CD8-positive, alpha-beta memory T cell (primary cell): ENCODE measurements at places on chromosomes 3 and 15. TPM values are rescaled to one million over a fixed set of nuclear protein-coding genes. Genes with fewer than 3 reads are reported as not detected.

- DNase-seq, result no peak
These were observed 44.4 kb downstream of the ADAMTSL3 start for GRCh38 chr15:83698294-83698693.

The IL20RB gene
- 0.71 TPM for total RNA-seq

The SYNM gene
- 2.3 TPM for total RNA-seq

DNA sequence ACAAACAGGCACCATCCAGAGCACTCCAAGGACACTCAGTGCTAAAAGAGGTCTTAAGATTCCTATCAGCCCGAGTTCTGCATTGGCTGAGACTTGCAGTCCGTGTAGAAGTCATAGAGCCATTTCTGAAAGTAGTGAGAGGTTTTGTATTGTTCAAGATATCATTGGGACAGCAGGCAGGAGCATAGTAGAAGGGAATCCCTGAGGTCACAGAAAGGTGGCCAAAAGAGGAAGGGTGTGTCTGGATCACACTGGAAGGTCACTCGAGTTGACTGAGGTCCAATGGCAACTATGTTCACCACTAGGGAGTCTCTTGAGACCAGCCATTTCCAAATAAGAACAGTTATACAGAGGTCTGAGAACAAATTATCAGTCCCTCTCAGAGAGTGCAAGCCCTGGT, 468.3 kb downstream of the EPHB1 start:
- DNase-seq, result no peak

DNA sequence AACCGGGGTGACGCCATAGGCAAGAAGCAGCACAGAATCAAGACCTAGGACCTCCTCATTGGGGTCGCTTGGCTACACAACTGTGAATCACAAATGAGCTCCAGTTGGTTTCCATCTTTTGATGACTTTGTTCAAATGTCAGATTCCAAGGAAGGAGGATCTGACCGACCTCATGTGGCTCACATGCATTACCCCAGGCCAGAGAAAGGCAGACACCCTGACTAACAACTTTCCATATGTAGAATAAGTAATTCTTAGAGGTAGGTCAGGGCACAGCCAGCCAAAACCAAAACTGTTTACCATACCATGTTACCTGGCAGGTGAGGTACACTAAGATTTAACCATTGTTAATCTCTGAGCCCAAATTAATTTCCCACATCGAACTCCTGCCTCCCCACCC, 96.5 kb downstream of the CCNL1 start:
- no peak for DNase-seq

The SLC2A2 gene
- total RNA-seq, result not detected

The CTDSPL2 gene
- 63.0 TPM for total RNA-seq

The TBC1D5 gene
- total RNA-seq, result 45.1 TPM

DNA sequence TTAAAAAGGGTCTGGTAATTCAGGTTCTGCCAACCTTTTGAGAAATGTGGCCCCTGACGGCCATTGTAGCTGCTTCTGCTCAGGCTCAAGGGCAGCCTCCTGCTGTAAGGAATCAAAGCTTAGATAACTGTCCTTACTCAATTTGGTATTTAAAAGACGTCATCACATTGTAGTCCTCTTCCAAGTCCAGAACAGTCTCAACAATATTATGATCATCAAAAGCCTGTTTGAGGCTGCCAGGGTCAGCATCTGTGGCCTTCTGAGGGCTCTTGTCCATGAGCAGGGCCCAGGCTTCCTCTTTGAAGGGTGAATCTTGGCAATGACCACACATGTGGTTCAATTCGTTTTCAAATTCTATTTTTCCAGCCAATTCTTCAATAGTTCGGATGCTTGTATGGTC, 6.0 kb downstream of the C3orf62 start:
- no peak for DNase-seq

DNA sequence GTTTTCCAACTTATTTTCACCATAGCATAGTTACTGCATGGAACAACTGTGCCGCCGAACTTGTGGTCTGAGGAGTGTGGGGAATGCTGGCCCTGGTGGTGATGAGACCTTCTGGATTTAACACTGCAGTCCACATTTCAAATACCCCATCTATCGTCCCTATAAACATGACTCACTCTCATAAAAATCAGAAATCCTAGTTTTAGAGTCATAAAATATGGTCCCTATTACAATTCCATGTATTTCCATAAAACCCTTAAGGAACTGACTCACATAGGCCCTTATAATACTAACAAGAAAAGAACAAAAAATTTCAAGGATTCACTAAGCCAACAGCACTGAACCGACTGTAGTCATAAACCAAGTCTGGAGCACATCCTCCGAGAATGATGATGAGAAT, 147.2 kb downstream of the FOXP1 start:
- DNase-seq, result no peak

The GPR149 gene
- not detected for total RNA-seq

DNA sequence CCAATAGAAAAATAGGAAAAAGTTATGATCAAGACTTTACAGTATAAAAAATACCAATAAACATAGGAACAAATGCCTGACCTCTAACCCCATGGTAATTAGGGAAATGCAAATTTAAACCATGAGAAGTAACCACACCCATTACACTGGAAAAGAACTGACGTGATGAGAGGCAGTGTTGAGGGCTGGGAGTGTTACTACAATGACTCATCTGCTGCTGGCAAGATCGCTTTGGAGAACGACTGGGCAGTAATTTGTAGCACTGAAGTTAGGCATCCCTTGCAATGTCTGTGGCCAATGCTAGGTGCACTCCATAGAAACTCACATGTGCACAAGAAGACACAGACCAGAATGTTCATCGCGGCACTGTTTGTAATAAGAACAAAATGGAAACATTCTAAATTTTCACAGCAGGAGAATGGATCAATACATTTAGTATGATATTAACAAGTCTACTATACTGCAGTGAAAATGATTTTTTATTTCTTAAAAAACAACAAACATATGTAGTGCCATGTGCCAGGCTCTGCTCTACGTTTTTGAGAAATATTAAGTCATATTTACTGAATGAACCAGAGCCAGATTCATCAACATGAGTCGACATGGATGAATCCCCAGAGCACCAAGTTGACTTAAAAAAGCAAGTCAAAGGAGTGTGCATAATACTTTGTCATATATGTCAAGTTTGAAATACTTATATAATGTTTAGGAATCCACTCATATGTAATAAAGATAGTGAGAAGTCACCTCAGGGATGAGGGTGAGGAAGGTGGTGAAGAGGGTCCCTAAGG, 37.6 kb upstream of the EPHB3 start:
- no peak for DNase-seq

DNA sequence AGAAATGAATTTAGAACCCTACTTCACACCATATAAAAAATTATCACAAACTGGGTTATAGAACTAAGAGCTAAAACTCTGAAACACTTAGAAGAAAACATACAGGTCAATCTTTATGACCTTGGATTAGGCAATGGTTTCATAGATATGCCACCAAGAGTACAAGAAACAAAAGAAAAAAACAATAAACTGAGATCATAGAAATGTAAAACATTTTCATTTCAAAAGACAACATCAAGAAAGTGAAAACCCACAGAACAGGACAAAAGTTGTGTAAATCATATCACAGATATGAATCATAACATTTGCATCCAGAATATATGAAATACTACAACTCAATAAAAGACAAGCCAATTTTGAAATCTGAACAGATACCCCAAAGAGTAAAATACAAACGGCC, 72.4 kb downstream of the TBL1XR1 start:
- DNase-seq, result no peak

DNA sequence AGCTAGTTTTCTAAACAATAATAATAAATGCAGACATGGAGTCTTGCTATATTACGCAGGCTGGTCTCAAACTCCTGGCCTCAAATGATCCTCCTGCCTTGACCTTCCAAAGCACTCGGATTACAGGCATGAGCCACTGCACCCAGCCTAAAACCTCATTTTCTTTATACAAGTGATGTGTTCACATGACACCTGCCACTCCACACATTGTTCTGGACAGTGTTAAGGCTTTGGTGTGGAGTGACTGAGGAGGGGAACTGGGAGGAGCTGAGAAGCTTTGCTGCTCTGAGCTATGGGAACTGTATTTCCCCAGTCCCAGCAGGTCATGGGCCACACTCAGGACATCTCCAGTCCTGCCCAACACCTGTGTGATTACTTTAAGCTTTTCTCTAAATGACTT, 380.0 kb downstream of the LRTM1 start:
- DNase-seq, result no peak

DNA sequence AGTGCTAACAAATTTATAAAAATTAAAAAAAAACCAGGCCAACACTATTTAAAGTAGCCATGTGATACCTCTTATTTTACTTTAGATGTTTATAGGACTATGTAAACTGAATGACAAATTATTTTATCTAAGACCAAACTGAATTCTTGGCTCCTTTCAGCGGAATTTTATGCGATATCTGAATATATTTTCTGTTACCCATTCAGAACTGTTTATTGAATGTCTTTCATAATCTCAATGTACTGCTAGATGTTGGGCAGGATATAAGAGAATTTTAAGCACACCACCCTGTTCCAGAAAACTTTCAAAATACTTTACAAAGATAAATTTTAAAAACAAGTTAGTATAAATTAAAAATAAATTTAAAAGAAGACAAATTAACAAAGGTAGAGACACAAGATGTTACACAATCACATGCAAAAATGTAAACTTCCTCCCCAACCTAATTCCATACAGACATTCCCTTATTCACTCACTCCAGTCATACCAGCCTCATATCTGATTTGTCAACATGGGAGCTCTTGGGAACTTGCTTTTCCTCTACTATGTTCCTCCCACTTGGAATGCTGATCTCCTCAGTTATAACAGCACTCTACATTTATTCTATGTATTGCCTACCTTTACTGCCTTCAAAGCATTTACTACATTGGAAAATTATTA, 154.6 kb upstream of the MBNL1 start:
- DNase-seq, result no peak

DNA sequence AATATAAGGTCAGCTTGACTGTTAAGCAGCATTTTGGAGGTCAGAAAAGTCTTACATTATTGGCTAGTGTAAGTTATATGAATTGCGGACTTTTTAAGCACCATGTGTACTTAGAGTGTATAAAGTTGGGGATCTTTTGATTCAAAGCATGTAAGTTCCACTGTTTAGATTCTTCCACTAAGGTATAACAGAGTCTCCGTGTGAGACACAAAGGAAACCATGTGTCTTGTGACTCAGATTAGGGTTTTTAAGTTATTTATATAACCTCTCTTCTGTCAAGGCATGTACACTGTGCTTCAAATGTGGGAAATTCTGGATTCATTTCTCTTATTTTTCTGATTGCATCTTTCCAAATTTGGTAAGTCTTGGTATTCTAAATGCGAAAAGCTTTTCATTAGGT, 143.5 kb upstream of the SOX2 start:
- DNase-seq, result no peak

GRCh38 chr15:73957276-73957675, 31.0 kb downstream of the LOXL1 start:
- no peak for DNase-seq

GRCh38 chr3:176106380-176106779, 1090.9 kb downstream of the TBL1XR1 start:
- DNase-seq, result no peak

The DMXL2 gene
- total RNA-seq, result 5.8 TPM

DNA sequence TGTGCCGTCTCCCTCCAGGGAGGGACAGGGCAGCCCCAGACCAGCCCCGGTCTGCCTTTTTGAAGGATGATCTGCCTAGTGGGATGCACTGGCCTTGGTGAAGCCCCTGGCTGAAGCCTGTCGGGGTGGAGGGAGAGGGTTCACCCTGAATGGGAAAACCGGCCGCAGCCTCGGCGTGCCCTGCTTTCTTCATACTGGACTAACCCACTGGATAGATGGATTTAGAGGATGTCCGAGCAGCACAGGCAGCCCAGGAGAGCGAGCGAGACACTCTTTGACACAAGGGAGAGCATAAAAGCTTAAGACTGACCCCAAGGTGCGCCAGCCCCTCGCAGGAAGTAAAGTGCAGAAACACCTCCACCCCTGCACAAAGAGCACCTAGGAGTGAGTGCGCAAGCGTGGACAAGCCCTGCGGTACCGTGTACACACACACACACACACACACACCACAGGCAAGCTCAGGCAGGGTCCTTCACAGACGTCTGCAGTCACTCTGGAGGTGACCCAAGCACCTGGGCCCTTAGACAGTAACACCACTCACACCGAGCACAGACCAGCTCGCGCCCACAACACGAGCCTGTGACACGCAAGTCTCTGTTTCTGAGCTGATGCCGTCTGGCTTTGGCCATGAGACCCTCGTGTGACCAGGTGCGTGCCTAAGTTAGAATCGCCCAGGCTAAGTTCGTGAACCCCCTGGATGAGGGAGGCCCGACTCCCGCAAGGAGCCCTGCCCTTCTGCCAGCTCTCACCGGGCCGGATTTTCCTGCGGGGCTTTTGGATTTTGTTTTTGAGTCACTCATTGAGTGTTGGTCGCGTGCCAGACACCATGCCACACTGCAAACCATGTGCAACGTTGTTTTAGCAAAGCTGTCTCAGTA, 11.3 kb downstream of the SEMA4B start:
- no peak for DNase-seq

The KIF9 gene
- 5.8 TPM for total RNA-seq

DNA sequence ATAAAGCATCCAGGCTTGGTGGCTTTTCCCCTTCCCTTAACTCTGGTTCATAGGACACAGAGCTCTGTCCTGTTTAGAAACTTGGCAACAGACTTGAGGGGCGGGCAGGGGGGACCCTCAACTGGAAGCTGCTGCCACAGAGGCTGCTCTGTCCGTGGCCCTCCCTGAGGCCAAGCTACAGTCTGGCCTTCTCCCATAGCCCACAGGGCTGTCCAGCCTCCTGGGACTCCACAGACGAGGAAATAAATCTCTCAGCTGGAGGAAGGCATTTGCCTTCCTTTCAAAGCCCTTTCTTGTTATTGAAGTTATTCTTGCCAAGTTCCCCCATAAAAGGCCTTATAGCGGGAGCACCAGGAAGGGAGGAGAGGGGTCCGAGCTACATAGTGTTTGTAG, 248.8 kb upstream of the TPM1 start:
- no peak for DNase-seq

GRCh38 chr3:113286524-113286923, 75.2 kb downstream of the BOC start:
- no peak for DNase-seq

DNA sequence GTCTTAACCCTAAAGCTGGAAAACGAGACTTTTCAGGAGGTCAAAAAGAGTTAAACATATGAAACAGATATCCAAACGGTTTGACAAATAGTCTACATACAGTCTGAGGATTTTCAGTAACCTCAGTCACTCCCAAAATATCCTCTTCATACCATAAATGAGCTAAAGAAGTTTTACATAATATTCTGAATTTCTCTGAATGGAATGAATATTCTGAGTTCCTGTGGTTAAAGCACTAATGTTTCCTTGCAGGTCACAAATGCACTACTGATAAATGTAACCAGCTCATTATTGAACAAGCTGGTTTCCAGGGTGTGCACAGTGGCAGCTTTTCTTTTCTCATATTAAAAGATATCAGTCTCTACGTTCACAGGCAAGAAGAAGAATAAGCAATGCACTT, 137.4 kb upstream of the POU1F1 start:
- no peak for DNase-seq

The TRH gene
- total RNA-seq, result not detected

The GXYLT2 gene
- not detected for total RNA-seq
